Breast epithelium (tissue), 4 donors: ENCODE measurements at places on chromosomes 7 and 10. TPM values are rescaled to one million over a fixed set of nuclear protein-coding genes. Genes with fewer than 3 reads are reported as not detected.

DNA sequence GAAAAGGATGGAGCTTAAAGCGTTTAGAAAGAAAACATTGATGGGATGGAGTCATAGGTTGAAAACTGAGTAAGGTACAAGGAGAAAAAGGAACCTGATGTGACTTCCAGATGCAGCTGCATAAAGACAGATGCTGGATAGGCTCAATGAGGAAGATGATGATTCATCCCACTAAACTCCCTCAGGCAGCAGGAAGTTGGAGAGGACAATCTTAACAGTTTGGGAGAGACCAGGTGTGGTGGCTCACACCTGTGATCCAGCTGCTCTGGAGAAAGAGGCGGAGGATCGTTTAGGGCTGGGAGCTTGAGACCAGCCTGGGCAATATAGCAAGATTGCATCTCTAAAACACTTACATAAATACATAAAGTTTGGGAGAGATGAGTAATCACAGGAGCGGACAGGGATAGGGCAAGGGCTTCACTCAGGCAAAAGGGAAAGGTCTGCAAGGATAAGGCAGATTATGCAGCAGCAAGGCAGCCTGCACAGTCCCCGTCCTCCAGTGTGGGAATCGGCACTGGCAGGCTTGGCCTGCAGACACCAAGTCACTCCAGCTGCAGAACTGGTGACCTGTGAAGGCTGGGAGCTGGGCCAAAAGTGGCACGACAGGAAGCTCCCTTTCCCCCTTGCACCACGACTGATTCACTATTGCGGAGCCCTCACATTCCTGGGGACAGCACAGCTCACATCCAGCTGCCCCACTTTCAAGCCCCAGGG, 438.5 kb downstream of the GRID1 start:
- H3K4me1 ChIP-seq = no peaks in the 10 kb centered on the region
- no peak overlapping the region for H3K4me3 ChIP-seq
- DNase-seq = no peak
- no peaks in the 10 kb centered on the region for H3K36me3 ChIP-seq

DNA sequence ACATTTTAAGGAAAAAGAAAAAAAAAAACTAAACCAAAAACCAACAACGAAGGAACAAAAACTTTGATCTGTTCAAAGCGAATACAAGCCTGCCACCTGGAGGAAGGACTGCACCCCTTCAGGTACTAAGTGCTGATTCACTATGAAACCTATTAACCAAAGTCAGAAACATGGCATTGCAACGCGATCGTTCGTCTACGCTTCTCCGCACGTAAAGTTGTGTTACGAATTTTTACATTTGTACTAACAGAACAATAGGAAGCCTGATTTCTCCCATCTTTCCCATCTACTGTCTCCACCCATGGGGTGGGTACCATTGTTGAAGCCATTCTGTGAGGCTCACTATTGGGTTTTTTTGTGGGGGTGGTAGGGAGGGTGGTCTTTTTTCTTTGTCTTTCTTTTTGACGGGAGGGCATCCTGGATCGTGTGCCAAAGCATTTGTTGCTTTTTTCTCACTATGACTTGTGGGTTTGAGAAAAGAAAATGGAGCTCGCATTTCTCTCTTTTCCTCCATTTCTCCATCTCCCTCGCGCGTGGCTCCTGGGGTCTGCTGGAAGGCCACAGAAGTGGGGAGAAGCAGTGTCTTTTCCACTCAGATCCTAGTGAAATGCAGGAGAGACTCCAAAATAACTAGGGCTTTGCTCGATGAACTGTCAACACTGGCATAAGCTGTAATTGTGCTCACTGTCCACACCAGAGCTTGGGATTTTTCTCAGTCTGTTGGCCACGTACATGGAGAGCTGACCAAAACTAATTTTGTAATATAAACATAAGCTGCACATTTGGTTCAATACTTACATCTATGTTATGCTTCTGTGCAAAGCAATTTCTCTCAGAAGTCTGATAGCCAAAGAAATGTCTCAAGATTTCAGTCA, 100.9 kb upstream of the YAE1 start:
- H3K4me3 ChIP-seq = no peak overlapping the region
- H3K36me3 ChIP-seq = no peaks in the 10 kb centered on the region
- H3K27me3 ChIP-seq = no peaks in the 10 kb centered on the region
- H3K27ac ChIP-seq = no peak overlapping the region
- no peaks in the 10 kb centered on the region for H3K4me1 ChIP-seq

- no peaks in the 10 kb centered on the region for H3K36me3 ChIP-seq
- no peak for DNase-seq
- H3K27me3 ChIP-seq = no peaks in the 10 kb centered on the region
- H3K4me1 ChIP-seq = peaks cover 2% of the 10 kb centered on the region
- no peak overlapping the region for H3K4me3 ChIP-seq
Measured at GRCh38 chr7:69775231-69775771, 177.0 kb downstream of the AUTS2 start.

GRCh38 chr10:122117475-122117874, 128.5 kb downstream of the TACC2 start:
- no peak overlapping the region for H3K27ac ChIP-seq
- H3K4me3 ChIP-seq = no peak overlapping the region
- H3K36me3 ChIP-seq = no peaks in the 10 kb centered on the region
- H3K4me1 ChIP-seq = no peaks in the 10 kb centered on the region
- no peaks in the 10 kb centered on the region for H3K27me3 ChIP-seq

DNA sequence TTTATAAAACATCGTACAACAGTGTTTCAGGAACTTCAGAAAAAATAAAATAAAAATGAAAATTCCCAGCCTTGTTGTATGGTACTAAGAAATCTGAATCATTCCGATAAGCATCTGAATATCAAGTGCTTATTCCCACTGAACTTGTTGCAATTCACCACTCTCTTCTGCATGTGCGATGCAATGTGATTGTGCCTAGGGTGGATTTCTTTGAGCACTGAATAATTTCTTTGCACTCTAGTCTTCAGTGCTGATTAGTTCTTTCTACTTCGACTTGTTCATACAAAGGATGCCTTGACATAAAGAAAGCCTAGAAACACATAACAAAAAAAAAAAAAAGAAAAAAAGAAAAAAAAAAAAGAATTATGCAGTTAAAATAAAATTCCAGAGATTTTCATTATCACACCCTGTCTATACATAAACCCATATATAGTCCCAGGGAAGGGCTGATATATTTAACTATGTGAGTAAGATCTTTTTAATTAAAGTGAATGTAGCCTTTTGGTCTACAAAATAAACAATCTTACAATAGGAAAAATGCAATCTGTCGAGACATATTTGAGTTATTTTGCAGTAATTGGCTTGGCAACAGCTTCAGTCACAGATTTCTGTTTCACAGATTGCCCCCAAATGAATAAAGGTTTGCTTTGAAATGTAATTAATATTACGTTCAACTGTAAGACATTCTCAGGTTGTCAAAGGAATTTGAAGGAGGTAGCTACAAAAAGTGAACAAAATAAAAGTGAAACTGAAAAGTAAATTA, 1118.9 kb upstream of the CELF2 start:
- H3K27me3 ChIP-seq = no peaks in the 10 kb centered on the region
- no peaks in the 10 kb centered on the region for H3K36me3 ChIP-seq
- H3K4me3 ChIP-seq = no peak overlapping the region

The WNT8B gene
- total RNA-seq = not detected

- no peak overlapping the region for H3K27ac ChIP-seq
- no peaks in the 10 kb centered on the region for H3K36me3 ChIP-seq
- no peak overlapping the region for H3K4me3 ChIP-seq
- no peaks in the 10 kb centered on the region for H3K27me3 ChIP-seq
- DNase-seq = no peak
Measured at GRCh38 chr10:59719374-59719773, 9.7 kb upstream of the SLC16A9 start.

DNA sequence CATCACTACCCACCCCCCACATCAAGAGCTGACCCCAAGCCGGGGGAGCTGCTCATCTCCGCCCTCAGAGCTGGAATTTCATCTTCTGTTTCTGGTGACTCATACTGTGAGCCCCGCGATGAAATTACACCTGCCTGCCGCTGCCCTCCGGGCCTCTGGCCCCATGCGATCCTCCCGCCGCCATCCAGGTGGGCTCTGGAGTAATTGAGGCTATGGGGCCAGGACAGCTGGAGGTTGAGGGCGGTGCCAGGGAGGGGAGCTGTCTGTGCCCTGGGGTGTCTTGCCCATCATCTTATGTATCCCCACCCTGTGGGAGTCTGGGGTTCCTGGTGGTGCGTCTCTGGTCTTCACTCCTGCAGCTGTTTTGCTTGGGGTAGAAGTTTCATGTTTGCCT, 9.0 kb downstream of the GTF2IRD1 start:
- no peaks in the 10 kb centered on the region for H3K27me3 ChIP-seq
- no peak overlapping the region for H3K27ac ChIP-seq
- no peak for DNase-seq
- H3K4me3 ChIP-seq = no peak overlapping the region

GRCh38 chr10:91294134-91294906, 73.9 kb downstream of the PCGF5 start:
- H3K27me3 ChIP-seq = no peaks in the 10 kb centered on the region
- no peaks in the 10 kb centered on the region for H3K4me1 ChIP-seq
- no peak overlapping the region for H3K27ac ChIP-seq
- DNase-seq = no peak

The CRHR2 gene
- total RNA-seq = 0.15 TPM

DNA sequence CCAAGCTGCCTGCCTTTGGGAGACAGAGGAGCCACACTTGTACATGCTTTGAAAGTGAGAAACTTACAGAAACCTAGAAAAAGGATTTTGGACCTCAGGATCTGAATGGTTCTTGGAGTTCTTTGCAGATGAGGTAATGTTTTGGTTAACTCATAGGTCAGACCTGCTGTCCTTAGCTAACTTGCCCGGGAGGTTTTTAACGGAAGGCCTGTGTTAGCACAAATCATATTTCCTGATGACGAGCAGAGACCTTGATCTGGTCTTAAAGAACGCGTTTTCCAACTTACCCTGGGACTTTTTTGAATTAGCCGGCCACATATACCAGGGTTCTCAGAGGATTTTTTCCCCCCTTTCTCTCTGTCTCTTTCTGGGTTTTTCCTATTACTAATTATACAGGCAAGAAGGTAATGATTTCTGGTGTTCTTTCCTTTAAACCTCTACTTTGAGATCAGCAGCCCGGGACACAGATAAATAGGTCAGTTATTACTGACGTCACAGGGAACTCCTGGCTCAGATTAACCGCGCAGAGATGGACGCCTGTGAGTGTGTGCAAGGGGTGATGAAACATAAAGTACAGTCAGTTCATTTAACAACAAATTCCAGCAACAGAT, 101.7 kb upstream of the KLF6 start:
- no peaks in the 10 kb centered on the region for H3K36me3 ChIP-seq
- no peak overlapping the region for H3K4me3 ChIP-seq
- DNase-seq = no peak
- no peaks in the 10 kb centered on the region for H3K4me1 ChIP-seq

- peak overlapping the region; percentile 72 for H3K4me3 ChIP-seq
- peak; percentile 80 for DNase-seq
- no peaks in the 10 kb centered on the region for H3K27me3 ChIP-seq
- H3K4me1 ChIP-seq = peaks cover 8% of the 10 kb centered on the region
- peak overlapping the region; percentile 80 for H3K27ac ChIP-seq
- no peaks in the 10 kb centered on the region for H3K36me3 ChIP-seq
Measured at GRCh38 chr10:114526504-114527238, 122.4 kb upstream of the AFAP1L2 start.

DNA sequence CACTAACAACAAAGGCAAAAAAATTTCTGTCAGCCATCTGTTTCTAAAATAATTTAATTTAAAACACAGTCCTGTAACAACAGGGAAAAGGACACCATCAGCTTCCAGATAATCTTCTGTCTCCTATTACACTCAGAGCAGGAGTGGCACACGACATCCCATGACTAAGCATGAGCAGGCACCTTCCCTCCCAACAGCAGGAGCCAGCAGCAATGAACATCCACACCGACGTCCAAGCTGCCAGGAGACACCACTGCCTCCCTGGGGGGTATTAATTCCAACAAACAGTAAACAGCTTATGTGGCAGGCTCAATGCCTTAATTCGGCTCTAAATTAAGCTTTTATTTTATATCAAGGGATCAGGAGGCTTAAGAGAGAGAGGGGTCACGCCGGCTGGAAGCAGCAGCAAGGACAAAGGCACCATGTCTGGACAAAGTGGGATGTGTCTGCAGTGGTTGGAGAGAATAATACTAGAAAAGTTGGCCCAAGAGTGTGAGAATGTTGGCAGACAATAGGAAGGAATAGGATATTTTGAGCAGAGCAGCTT, 45.7 kb downstream of the KIAA1549 start:
- DNase-seq = no peak
- H3K36me3 ChIP-seq = no peaks in the 10 kb centered on the region
- no peaks in the 10 kb centered on the region for H3K27me3 ChIP-seq
- H3K4me1 ChIP-seq = no peaks in the 10 kb centered on the region

GRCh38 chr10:45253183-45253914, 62.1 kb downstream of the OR13A1 start:
- no peaks in the 10 kb centered on the region for H3K4me1 ChIP-seq
- no peaks in the 10 kb centered on the region for H3K27me3 ChIP-seq
- no peak for DNase-seq
- no peaks in the 10 kb centered on the region for H3K36me3 ChIP-seq
- H3K4me3 ChIP-seq = no peak overlapping the region

- no peak overlapping the region for H3K27ac ChIP-seq
- no peak overlapping the region for H3K4me3 ChIP-seq
- no peaks in the 10 kb centered on the region for H3K36me3 ChIP-seq
- no peak for DNase-seq
- H3K27me3 ChIP-seq = no peaks in the 10 kb centered on the region
Measured at GRCh38 chr10:77244286-77244685, 393.3 kb downstream of the KCNMA1 start.

DNA sequence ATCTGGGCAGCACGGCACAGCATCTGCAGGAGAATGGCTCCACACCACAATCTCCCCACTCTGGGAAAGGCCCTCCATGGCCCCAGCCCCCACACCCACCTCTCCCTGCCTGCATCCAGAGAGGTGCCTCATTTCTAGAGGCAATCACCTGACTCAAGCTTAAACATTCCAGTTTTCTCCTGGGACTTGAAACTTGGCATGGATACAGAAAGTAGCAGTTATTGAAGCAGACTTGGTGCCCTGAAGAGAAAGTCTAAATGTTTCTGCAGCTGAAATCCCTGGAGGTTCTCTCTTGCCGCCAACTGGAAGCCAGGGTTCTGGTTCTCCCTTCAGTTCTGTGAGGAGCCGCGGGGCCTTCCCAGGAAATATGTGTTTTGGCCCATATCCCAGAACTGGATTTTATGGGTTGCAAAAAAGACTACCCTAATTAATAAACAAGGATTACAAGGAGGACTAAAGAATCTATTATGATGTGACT, 122.8 kb downstream of the SKIDA1 start:
- no peaks in the 10 kb centered on the region for H3K27me3 ChIP-seq
- H3K27ac ChIP-seq = no peak overlapping the region
- H3K4me1 ChIP-seq = no peaks in the 10 kb centered on the region
- H3K36me3 ChIP-seq = no peaks in the 10 kb centered on the region

- H3K4me1 ChIP-seq = no peaks in the 10 kb centered on the region
- no peak overlapping the region for H3K27ac ChIP-seq
- H3K4me3 ChIP-seq = no peak overlapping the region
- no peaks in the 10 kb centered on the region for H3K27me3 ChIP-seq
- DNase-seq = no peak
Measured at GRCh38 chr7:31991846-31992245, 78.4 kb downstream of the PDE1C start.

- no peak overlapping the region for H3K27ac ChIP-seq
- H3K4me1 ChIP-seq = no peaks in the 10 kb centered on the region
- H3K27me3 ChIP-seq = no peaks in the 10 kb centered on the region
- H3K4me3 ChIP-seq = no peak overlapping the region
Measured at GRCh38 chr7:21550821-21551531, 8.1 kb downstream of the DNAH11 start.

- no peaks in the 10 kb centered on the region for H3K4me1 ChIP-seq
- no peaks in the 10 kb centered on the region for H3K27me3 ChIP-seq
- no peaks in the 10 kb centered on the region for H3K36me3 ChIP-seq
- no peak overlapping the region for H3K4me3 ChIP-seq
Measured at GRCh38 chr10:46323176-46323575, 36.4 kb downstream of the ANTXRL start.

The RSPH10B2 gene
- not detected for total RNA-seq
